NCI-H146 (cell line): ENCODE measurements at places on chromosomes 16 and 17.

- peak; percentile 61 for DNase-seq
These were observed 3.2 kb upstream of the NLRP1 start for GRCh38 chr17:5587438-5588032.

DNA sequence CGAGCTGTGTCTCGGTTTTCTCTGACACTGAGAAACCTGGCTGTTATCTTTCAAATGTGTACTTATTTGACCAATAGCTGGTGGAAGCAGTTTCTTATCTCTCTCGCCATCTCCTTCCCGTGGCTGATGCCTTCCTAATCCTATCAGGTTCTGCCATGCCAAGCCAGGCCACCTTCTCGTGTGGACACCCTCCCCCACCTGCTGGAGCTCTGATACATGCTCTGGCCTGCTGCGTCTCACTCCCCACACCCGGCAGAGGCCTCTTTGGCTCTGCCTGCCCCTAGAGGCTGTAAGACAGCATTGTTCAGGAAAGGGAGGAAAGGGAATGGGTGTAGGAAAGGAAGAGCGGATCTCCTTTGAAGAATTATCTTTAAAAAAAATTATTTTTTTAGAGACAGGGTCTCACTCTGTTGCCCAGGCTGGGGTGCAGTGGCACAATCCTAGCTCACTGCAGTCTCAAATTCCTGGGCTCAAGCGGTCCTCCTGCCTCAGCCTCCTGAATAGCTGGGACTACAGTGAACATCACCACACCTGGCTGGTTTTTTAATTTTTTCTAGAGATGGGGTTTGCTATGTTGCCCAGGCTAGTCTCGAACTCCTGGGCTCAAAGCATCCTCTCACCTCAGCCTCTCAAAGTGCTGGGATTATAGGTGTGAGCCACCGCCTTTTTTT is 7.5 kb upstream of the ARMC5 start:
- peak; percentile 75 for DNase-seq

GRCh38 chr16:69593751-69594255 is 28.0 kb downstream of the NFAT5 start:
- DNase-seq, result no peak

- DNase-seq, result no peak
These were observed 19.8 kb upstream of the MPRIP start for GRCh38 chr17:17022456-17022855.

- no peak for DNase-seq
These were observed 63.9 kb downstream of the KANSL1 start for GRCh38 chr17:46129302-46129701.

GRCh38 chr17:60435244-60436167 is 13.2 kb downstream of the CHCT1 start:
- peak; percentile 60 for DNase-seq

- DNase-seq, result peak; percentile 27
These were observed 103.1 kb downstream of the AATF start for GRCh38 chr17:37051833-37052232.

- peak; percentile 81 for DNase-seq
These were observed at the start of gene VEZF1 for GRCh38 chr17:57987581-57988300. VEZF1 (minus strand) TSS chr17:57988254; CDS start chr17:57988111, 143 bp downstream.

GRCh38 chr17:32929588-32929987 is 1.6 kb downstream of the TMEM98 start:
- no peak for DNase-seq

GRCh38 chr17:60321336-60322055 is 70.4 kb downstream of the USP32 start:
- no peak for DNase-seq

GRCh38 chr17:75808905-75809621 is 24.5 kb downstream of the UNK start:
- no peak for DNase-seq

GRCh38 chr16:57607676-57608461 is 20.6 kb upstream of the ADGRG1 start:
- DNase-seq, result no peak

DNA sequence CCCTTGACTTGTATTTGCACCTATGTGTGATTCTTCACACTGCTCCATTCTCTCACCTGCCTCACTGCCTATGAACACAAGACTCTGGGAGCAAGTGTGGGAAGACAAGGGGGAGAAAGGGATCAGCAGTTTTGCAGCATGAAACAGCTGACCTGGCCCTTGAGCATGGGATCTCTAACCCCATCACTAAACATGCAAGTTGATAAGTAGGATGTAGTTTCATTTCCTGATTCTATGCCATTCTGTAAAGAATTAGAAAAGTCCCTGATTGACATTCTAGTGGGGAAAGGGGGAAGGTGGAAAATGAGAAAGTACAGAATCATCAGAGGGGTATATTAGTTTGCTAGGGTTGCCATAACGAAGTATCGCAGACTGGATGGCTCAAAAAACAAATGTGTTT is 25.3 kb upstream of the MYOCD start:
- no peak for DNase-seq

DNA sequence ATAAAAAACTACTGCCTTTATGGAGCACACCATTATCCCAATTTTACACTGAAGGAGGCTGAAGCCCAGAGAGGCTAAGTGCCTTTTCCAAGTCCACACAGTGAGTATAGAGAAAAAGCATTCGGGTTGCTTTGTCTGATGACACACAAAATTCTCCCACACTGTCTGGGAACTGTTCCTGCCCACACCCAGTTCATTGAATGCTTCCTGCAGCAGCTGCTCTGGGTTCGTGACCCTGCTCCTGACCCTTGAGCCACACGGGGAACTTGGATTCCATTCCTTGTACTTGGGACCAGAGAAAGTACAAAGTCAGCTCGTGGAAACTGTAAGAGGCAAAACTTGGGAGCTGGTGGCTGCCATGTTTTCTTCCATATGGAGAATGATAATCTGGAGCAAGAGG is 57.9 kb downstream of the AKAP1 start:
- no peak for DNase-seq

DNA sequence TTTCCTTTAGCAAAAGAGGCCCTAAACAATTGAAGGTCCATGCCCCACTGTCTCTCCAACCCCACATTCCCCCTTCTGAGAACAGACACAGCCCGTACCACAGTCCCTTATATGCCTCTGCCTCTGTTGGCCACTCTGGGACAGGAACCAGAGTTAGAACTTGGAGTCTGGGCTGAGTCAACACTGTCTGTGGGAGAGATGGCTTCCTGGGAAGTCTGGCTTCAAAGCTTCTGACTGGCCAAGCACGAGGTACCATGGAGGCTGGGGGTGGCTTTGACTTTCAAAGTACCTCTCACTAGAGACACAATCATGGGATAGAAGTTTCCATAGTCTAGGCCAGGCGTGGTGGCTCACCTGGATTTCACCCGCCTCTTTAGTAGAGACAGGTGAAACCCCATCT is 14.9 kb upstream of the SPOP start:
- no peak for DNase-seq

- DNase-seq, result no peak
These were observed 64.0 kb downstream of the MRM1 start for GRCh38 chr17:36665417-36665816.

- no peak for DNase-seq
These were observed 64.7 kb downstream of the ADCY9 start for GRCh38 chr16:4051591-4051990.

GRCh38 chr17:51035431-51035830 is 85.2 kb downstream of the SPAG9 start:
- DNase-seq, result no peak

DNA sequence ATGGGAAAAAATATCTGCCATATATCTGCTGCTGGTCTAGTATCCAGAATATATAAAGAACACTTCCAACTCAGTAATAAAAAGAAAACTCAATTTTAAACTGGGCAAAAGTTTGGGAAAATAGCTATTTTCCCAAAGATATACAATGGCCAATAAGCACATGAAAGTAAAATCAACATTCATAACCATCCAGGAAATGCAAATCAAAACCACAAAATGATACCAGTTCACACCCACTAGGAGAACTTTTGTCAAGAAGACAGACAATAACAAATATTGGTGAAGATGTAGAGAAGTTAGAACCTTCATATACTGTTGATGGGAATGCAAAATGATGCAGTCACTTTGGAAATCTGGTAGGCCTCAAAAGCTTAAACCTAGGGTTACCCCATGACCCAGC is 33.4 kb upstream of the RPRML start:
- DNase-seq, result no peak

DNA sequence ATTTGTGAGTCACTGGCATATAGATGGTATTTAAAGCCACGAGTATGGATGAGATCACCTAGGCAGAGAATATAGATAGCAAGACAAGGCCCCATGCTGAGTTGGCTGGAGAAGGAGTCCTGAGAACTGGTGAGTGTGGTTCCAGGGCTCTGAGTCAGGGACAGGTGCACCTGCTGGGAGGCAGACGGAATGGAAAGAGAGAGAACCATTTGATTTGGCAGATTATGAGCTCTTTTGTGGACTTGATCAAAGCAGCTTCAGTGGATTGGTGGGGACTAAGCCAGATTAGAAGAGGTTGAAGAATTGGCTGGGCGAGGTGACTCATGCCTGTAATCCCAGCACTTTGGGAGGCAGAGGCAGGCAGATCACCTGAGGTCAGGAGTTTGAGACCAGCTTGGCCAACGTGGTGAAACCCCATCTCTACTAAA is 4.3 kb upstream of the C16orf92 start:
- DNase-seq, result peak; percentile 73

DNA sequence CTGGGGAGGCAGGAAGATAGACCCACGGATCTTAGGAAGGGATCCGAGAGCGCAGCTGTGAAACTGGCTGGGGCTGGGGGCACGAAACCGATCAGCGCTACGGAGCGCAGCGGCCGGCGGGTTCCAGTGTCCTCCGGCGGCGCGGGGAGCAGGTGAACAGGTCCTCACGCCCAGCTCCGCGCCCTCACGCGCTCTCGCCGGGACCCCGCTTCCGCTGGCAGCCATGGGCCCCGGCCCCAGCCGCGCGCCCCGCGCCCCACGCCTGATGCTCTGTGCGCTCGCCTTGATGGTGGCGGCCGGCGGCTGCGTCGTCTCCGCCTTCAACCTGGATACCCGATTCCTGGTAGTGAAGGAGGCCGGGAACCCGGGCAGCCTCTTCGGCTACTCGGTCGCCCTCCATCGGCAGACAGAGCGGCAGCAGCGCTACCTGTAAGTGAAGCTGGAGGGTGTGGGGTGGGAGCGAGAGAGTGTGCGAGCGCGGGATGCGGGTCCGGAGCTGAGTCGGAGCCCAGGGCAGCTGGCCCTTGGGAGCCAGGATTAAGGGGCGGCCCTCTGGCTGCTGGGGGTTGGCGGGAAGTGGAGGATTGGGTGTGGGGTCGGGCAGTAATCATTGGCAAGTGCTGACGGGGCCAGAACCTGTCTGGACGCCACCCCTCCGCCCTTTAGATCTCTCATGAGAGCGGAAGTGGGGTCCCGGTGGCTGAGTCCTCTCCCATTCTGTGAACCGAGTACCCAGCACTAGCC is 479 bp downstream of the ITGA3 start:
- DNase-seq, result peak; percentile 83

DNA sequence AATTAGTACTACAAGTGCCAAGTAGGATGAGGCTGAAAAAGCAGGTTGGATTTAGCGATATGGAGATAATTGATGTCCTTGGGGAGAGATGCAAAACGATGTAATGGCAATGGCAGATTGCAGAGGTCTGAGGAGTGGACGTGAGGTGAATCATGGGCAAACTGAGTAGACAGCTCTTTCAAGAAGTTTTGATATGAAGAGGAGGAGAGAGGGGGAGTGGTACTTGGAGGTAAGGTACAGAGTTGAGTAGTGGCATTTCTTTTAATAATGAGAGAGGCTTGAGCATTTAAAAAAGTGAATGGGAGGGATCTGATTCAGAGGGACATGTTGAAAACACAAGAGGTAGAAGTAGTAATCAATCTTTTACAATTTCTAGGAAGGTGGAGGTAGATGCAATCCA is 17.7 kb upstream of the VPS4A start:
- no peak for DNase-seq

GRCh38 chr17:27562777-27563455 is 68.1 kb upstream of the LGALS9 start:
- DNase-seq, result no peak

DNA sequence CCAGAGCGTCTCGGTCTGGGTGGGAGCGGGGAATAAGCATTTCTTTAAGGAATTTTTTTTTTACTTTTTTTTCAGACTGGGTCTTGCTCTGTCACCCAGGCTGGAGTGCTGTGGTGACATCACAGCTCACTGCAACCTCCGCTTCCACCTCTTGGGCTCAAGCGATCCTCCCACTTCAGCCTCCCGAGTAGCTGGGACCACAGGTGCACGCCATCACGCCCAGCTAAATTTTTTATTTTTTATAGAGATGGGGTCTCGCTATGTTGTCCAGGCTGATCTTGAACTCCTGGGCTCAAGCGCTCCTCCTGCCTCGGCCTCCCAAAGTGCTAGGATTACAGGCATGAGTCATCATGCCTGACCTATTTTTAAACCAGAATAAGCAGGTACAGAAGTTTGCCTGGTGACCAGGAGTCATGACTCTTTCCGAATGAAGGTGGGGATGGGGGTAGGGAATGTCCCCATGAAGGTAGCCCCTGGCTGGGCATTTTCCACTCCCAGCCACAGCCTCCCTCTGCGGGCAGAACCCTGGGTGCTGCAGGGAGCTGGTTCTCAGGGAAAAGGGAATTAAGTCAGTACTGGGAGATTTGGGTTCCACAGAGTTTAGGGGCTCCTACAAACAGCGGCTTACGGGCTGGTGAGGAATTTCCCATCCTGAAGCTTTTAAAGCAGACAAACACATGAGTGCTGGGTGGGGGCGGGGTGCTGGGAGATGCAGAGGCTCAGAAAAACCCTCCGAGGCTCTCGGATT is 48.3 kb downstream of the TBC1D16 start:
- no peak for DNase-seq

GRCh38 chr17:1649844-1650501 is at the start of gene RILP:
RILP (minus strand) TSS chr17:1649866; CDS start chr17:1649804, 62 bp downstream.
- DNase-seq, result no peak

DNA sequence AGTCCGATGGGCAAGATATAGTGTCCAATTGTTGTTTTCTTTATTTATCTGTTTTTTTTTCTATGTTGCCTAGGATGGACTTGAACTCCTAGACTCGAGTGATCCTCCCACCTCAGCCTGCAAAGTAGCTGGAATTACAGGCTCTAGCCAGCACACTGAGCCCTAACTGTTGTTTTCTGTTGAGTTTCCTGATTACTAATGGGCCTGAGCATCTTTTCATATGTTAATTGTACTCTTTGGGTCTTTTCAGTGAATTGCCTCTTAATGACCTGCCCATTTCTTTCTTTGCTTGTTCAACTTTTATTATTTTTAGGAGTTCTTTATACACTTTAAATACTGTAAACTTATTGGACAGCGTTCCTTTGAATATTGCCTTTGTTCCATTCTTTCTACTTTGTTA is 213.0 kb downstream of the HS3ST3B1 start:
- no peak for DNase-seq

DNA sequence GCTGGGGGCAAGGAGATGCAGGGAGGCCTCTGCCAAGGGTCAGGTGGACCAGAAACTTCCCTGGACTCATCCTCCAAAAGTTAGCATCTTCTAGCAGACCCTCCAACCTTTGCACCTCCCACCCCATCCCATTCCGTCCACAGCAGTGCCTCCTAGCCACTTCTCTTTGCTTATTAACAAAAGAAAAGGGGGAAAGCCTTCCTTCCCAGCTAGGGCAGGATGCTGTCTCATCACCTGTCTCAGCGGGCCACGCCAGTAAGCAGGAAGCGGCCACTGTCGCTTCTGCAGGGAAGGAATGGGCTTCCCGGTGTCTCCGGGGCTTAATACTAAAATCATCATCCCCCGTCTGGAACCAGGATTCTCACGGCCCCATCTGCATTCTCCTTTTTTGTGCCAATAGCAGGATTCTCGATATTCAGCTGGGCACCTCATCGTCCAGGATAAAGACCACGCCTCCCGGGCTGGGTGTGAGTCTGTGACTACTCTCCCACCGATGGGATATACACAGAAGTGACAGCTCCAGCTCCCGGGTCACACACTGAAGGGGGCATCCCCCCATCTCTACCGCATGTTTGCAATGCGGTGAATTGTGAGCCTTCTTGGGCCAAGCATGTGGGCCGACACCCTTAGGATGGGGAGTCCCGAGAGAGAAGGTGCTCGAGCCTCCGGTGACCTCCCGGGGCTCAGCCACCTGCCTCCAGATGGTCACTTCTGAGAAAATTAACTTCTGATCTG is 15.5 kb upstream of the RBFOX3 start:
- DNase-seq, result no peak
